ENCODE measurements at places on chromosomes 3 and 15.

DNA sequence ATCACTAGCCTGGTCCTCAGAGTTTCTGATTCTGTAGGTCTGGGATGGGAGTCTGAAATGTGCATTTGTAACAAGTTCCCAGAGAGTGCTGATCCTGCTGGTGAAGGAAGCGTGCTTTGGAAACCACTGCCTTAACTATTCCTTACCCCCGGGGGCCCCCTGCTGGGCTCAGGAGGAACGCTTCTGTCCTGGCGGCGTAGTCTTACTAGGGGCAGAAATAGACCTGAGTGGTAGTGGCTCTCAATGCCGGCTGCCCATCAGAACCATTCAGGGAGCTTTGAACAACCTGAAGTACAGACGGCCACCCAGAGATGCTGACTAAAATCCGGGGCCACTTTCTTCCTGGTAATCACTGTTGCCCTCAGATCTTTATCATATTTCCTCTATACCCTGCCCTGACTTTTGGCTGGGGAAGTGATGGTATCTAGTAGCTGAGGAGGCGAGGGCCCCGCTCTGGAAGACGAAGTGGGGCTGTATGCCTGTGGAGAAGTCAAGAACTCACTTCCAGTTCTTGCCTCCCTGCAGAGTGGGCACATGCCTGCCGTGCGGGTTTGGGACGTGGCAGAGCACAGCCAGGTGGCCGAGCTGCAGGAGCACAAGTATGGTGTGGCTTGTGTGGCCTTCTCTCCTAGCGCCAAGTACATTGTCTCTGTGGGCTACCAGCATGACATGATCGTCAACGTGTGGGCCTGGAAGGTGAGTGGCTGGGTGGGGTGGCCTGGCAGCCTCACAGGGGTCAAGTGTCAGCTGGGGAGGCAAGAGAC lies 16.3 kb upstream of the JMJD7 start:
- peak; percentile 83 for DNase-seq

DNA sequence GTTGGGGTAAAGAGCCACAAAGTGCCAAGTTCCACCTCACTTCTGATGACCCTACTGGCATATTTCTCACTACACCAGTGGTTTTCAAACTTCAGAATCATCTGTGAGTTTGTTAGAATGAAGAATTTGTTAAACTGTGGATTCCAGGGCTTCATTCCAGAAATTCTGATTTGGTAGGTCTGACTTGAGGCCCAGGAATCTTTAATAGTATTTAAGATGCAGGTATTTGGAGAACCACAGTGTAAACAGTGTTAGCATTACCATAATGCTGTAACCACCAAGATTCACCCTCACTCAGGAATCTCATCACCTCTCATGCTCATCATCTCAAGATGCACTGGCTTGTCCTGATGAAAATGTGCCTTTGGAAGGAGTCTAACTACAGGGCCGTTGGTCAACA lies 6.0 kb downstream of the KCNMB3 start:
- peak; percentile 42 for DNase-seq

DNA sequence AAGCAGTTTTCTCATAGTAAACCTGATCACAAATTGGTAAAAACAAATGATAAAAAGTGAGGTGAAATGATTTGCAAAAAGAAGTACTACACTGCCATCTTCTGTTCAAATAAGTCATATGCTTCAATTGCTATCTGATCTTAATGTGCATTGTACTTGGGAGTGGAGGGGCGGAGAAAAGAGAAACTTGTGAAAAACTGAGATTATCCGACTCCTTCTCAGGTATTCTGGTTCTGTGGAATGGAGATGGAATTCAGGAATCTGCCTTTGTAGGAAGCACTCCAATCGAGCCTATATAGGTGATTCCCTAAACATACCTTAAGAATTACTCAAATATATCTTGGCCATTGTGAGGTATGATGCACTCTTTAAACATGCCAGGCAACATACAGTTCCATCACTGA lies 180.6 kb downstream of the CHL1 start:
- DNase-seq, result peak; percentile 68

GRCh38 chr15:41884458-41884857 lies 9.4 kb downstream of the SPTBN5 start:
- no peak for DNase-seq

- no peak for DNase-seq
Measured at GRCh38 chr15:76337696-76338485, 1.3 kb downstream of the ISL2 start.

DNA sequence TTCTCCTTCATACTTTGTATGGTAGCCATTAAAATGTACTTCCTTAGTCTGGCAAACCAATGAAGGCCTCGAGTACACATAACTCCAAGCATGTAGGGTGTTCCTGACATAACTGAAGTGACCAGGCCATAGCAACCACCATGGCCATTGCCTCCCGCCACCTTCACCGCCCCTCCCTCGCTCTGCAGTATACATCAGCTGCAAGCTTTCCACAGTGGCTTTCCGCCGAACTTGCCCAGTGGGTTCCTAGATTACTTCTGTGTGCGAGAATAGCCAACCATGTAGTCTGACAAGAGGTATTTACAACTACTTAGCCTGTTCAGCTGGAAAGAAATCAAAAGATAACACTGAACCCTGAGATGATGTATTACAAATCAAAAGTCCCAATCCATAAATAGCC lies 3.4 kb upstream of the CTNNB1 start:
- no peak for DNase-seq

- peak; percentile 48 for DNase-seq
Measured at GRCh38 chr15:77630956-77631744, 1.6 kb downstream of the LINGO1 start.

DNA sequence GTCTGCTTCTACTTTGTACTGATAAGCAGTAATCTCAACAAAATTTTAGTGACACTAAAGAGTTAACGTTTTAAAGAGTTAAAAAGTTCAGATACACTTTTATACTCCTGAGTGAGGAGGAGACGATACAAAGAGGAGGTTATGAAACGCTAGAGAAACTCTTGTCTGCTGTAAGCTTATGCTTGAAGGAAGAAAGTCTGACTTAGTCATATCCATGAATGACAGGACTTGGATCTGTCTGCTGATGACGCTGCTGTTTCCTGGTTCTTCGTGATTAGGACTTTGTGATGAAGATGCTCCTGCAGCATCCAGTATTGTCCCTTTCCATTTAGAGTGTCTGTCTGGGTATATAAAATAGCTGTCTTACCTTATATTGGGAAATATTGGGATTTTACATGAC lies 15.8 kb downstream of the TCF12 start:
- peak; percentile 69 for DNase-seq

- DNase-seq, result no peak
Measured at GRCh38 chr15:100680726-100681125, 78.3 kb downstream of the ASB7 start.

- peak; percentile 44 for DNase-seq
Measured at GRCh38 chr15:51736751-51737521, 519 bp downstream of the LYSMD2 start.

GRCh38 chr3:43086460-43087165 lies 19.3 kb downstream of the POMGNT2 start:
- peak; percentile 17 for DNase-seq

- DNase-seq, result peak; percentile 11
Measured at GRCh38 chr15:74132681-74133651, 2.6 kb downstream of the ISLR2 start.
